ENCODE measurements at places on chromosomes 1 and 21.
A peak's percentile ranks its signal among the peaks of the same experiment; 100 is the strongest.

- DNase-seq: peak; percentile 51
Observed at GRCh38 chr1:52403566-52404115, 582 bp downstream of the ORC1 start.

GRCh38 chr1:65113298-65113697, 34.7 kb upstream of the AK4 start:
- DNase-seq: no peak

DNA sequence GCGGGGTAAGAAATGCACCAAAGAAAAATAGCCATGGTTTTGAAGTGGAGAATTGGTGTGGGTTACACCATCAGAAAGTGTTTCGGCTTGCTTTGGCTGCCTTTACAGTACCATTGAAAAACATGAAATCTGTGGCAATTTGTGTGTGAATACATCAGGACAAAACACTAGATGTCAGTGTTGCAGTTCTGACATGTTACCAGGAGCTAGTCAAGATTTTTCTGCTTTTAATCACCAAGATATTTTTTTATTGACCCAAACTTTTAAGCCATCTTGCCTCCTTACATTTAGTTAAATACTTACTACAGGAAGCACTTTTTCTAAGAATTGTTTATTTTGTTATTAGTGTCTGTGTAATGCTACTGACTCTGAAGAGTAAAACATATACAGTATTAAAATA, 14.3 kb downstream of the RRP15 start:
- no peak for DNase-seq

DNA sequence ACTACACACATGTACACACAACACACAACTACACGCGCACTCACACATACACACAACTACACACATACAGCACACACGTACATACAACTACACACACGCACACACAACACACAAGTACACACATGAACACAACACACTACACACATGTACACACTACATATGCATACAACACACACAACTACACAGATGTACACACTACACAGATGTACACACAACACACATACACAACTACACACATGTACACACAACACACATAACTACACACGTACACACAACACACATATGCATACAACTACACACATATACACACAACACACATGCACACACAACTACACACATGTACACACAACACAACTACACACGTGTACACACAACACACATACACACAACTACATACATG, 318.6 kb downstream of the CAMTA1 start:
- no peak for DNase-seq

GRCh38 chr1:171509191-171509590, 23.9 kb downstream of the PRRC2C start:
- DNase-seq: no peak

- no peak for DNase-seq
Observed at GRCh38 chr1:167849666-167850065, 64.3 kb downstream of the ADCY10 start.
